ENCODE measurements at places on chromosomes 5 and 9. TPM values are rescaled to one million over a fixed set of nuclear protein-coding genes. Genes with fewer than 3 reads are reported as not detected.

The SLC6A7 gene
- total RNA-seq = not detected

The LHX3 gene
- total RNA-seq = not detected

The ALDH1A1 gene
- not detected for total RNA-seq

The PRR16 gene
- total RNA-seq = not detected

The TPRN gene
- total RNA-seq = 11.1 TPM

The KLF4 gene
- total RNA-seq = 0.53 TPM

The IFNA21 gene
- total RNA-seq = not detected

The PCDHA2 gene
- total RNA-seq = not detected

The AHRR gene
- 56.8 TPM for total RNA-seq

The C9orf43 gene
- total RNA-seq = 0.41 TPM

The GAS1 gene
- total RNA-seq = 0.07 TPM

The GLDC gene
- 5.8 TPM for total RNA-seq

The FAM120AOS gene
- total RNA-seq = 36.2 TPM

GRCh38 chr9:135777623-135778177 lies 75.7 kb downstream of the KCNT1 start:
- no peak overlapping the region for H3K4me3 ChIP-seq
- H3K27ac ChIP-seq = no peak overlapping the region
- H3K27me3 ChIP-seq = no peaks in the 10 kb centered on the region
- no peaks in the 10 kb centered on the region for H3K4me1 ChIP-seq
- H3K36me3 ChIP-seq = no peaks in the 10 kb centered on the region

DNA sequence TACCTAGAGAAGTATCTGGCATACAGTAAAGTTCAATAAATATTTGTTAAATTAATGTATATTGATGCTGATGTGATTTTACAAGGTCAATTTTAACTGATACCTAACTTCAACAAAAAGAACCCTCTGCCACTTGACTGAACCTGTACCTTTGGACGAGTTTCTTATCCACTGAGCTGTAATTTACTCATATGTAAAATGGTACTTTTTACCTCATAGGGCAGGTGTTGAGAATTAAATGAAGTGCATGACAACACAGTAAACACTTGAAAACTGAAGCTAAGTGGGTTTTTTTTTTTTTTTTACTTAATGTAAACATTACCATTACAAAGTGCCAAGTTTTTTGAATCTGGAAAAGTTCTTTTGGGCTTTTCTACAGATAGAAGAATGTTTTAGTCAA lies 15.4 kb downstream of the NIPSNAP3B start:
- H3K36me3 ChIP-seq = no peaks in the 10 kb centered on the region
- no peak for DNase-seq
- H3K27me3 ChIP-seq = peaks cover 6% of the 10 kb centered on the region
- peaks cover 3% of the 10 kb centered on the region for H3K4me1 ChIP-seq

- peaks cover 47% of the 10 kb centered on the region for H3K36me3 ChIP-seq
- peaks cover 12% of the 10 kb centered on the region for H3K4me1 ChIP-seq
- H3K4me3 ChIP-seq = no peak overlapping the region
- no peak for DNase-seq
Observed at GRCh38 chr5:95543017-95543705, 11.6 kb downstream of the SKIC3 start.

GRCh38 chr5:106006242-106006641 lies 1664.5 kb downstream of the EFNA5 start:
- H3K4me1 ChIP-seq = no peaks in the 10 kb centered on the region
- H3K27me3 ChIP-seq = no peaks in the 10 kb centered on the region

DNA sequence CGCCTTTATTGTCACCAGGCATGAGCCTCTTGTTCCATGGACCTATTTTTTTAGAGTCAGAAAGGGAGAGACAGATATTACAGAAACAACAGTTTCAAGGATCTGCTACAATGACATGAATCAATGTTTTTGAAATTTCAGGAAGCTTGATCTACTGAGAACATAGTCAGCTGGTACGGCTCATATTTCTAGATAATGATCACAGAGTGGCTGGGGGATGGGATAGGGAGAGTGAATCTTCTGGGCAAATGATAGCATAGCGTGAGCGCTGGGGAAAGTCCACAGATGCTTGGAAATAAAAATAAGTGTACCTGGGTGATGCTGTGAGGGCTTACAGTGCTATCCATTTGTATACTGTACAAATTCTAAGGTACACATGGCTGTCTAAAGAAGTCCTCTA lies 340.4 kb downstream of the EBF1 start:
- peaks cover 20% of the 10 kb centered on the region for H3K27me3 ChIP-seq
- no peak overlapping the region for H3K27ac ChIP-seq
- H3K4me1 ChIP-seq = no peaks in the 10 kb centered on the region
- H3K36me3 ChIP-seq = no peaks in the 10 kb centered on the region

GRCh38 chr5:58466939-58467338 lies 7.1 kb upstream of the PLK2 start:
- peaks cover 17% of the 10 kb centered on the region for H3K4me1 ChIP-seq
- DNase-seq = peak; percentile 60
- no peak overlapping the region for H3K27ac ChIP-seq
- H3K36me3 ChIP-seq = no peaks in the 10 kb centered on the region
- H3K4me3 ChIP-seq = no peak overlapping the region
- H3K27me3 ChIP-seq = peaks cover 17% of the 10 kb centered on the region

DNA sequence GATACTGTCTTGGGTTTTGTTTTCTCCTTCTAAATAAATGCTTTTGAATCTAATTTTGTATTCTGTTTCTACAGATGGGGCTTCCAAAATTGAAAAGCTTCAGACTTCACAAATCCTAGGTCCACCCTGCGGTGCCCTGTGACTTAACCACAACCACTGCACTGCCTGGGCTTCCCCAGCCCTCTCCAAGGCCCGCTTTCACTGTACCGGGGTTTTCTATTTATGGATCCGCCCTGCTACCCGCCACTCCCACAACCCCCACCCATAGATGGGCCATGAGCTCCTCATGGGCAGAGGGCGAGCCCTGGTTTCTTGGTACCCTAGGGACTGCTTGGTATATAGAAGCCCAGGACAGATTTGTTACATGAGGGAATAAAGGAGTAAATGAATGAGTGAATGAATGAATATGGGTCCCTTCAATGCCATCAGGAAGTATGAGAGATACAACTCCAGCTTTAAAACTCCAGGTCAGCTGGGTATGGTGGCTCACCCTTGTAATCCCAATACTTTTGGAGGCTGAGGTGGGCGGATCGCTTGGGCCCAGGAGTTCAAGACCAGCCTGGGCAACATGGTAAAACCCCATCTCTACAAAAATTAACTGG lies 39.8 kb upstream of the NEK6 start:
- H3K36me3 ChIP-seq = no peaks in the 10 kb centered on the region
- no peak overlapping the region for H3K4me3 ChIP-seq
- peaks cover 18% of the 10 kb centered on the region for H3K27me3 ChIP-seq
- peaks cover 55% of the 10 kb centered on the region for H3K4me1 ChIP-seq
- no peak overlapping the region for H3K27ac ChIP-seq

DNA sequence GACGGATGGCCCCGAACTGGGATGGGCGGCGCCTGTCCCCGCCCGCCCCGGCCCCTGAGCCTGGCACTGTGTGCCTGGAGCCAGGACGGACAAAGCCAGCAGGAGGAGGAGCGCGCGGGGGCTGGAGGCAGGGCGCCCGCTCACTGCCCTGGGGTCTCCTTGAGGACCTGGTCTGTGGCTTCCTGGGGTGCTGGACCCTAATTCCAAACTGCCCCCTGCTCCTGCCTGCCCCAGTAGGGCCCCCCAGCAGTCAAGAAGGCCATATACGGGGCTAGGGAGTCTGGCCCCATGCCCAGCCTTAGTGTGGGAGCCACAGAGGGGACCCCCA lies 29.2 kb upstream of the RXRA start:
- H3K27ac ChIP-seq = no peak overlapping the region
- no peak overlapping the region for H3K4me3 ChIP-seq
- H3K36me3 ChIP-seq = no peaks in the 10 kb centered on the region
- no peak for DNase-seq

GRCh38 chr5:89229331-89230070 lies 346.5 kb upstream of the MEF2C start:
- H3K4me3 ChIP-seq = no peak overlapping the region
- H3K27ac ChIP-seq = no peak overlapping the region
- no peaks in the 10 kb centered on the region for H3K27me3 ChIP-seq

GRCh38 chr5:14914623-14915260 lies 43.2 kb upstream of the ANKH start:
- H3K27ac ChIP-seq = no peak overlapping the region
- H3K4me3 ChIP-seq = no peak overlapping the region
- DNase-seq = no peak
- H3K4me1 ChIP-seq = no peaks in the 10 kb centered on the region

DNA sequence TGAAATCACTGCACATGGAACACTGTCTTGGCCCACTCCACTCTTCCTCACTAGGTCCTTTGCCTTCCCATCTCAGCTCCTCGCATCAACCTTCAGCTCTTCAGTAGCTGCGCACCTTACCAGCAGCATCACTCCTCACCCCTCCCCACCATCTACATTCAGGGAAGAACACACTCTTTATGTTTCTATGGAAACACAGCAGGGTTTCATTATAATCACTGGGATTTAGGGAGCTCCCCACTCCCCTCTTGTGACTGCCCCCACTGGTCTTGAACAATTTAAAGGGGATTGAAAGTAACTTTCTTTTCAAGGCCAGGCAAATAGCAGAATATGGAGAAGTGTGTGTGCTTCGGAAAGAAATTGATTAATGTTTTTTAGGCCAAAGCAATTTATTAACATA lies 111.2 kb downstream of the INSYN2B start:
- H3K4me1 ChIP-seq = peaks cover 4% of the 10 kb centered on the region
- peaks cover 22% of the 10 kb centered on the region for H3K36me3 ChIP-seq
- H3K27me3 ChIP-seq = no peaks in the 10 kb centered on the region
- no peak for DNase-seq

DNA sequence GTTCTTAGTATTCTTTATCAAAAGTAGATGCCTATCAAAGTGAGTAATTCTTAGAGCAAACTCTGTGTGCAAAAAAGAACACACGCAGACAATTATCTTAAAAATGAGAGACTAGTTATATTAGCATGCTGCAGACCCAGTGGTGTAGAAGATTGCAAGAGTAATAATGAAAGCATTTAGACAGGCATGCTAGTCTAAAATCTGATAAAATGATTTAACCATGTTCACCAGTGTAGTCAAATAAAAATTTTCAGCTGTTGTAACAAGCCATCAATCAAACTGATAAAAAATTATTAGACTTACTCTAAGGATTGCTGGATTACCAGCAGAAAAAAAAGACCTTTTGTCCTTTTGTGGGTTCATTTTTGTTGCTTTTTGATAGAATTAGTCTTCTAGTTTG lies 241.9 kb upstream of the TLE4 start:
- no peaks in the 10 kb centered on the region for H3K36me3 ChIP-seq
- no peaks in the 10 kb centered on the region for H3K27me3 ChIP-seq
- DNase-seq = no peak
- H3K27ac ChIP-seq = no peak overlapping the region
- no peak overlapping the region for H3K4me3 ChIP-seq

DNA sequence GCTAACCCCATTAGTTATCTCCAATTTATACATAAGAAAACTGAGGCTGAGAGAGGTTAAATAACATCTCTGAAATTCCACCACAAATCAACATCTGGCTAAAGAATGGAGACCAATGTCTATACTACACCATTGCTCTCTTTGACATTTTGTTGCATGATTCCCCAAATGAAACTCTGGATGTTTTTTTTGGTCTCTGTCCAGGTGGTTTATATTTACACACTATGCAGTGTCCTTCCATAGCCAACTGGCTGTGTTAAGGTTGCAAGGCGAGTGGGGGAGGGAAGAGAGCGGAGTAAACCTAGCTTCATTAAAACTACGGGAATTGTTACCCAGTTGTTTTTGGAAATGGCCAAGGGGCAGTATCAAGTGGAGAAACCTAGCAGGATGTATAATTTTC lies 67.2 kb downstream of the KIF4B start:
- no peaks in the 10 kb centered on the region for H3K36me3 ChIP-seq
- H3K27ac ChIP-seq = no peak overlapping the region
- DNase-seq = no peak
- H3K4me3 ChIP-seq = no peak overlapping the region
- peaks cover 7% of the 10 kb centered on the region for H3K27me3 ChIP-seq
- H3K4me1 ChIP-seq = no peaks in the 10 kb centered on the region

DNA sequence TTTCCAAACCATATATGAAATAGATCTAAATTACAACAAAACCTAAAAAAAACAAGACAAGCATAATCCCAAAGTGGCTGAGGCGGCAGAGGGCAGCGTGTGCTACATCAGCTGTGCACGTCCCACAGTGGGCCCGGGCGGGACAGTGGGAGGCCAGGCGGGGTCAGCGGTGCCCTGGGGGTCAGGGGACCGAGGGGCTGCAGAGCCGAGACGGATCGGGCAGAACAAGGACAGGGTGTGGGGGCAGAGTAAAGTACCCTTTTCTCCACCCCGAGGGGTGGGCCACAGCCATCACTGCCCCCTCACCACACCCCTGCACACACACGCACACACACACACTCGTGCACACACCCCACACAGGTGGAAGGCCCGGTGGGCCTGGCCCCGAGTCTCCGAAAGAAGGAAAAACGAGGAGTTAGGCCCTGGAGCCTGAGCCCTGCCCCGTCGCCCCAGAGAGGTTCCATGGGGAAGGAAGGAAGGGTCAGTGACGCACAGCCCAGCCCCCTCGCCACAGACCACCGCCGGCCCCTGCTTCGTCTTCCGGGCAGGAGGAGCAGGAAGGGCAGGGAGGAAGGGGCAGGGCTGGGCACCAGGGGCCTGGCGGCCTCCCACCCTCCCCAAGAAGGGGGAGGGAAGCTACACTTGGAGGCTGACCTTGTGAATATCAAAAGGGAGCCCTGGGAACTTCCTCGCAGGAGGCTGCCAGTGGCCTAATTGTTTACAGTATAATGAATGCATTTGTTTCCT lies 49.6 kb upstream of the UBAC1 start:
- no peak overlapping the region for H3K4me3 ChIP-seq
- no peak for DNase-seq
- no peaks in the 10 kb centered on the region for H3K27me3 ChIP-seq
- H3K4me1 ChIP-seq = no peaks in the 10 kb centered on the region
- H3K27ac ChIP-seq = no peak overlapping the region

GRCh38 chr9:70531311-70531710 lies 116.9 kb upstream of the KLF9 start:
- DNase-seq = no peak
- H3K27ac ChIP-seq = no peak overlapping the region
- H3K27me3 ChIP-seq = no peaks in the 10 kb centered on the region
- no peaks in the 10 kb centered on the region for H3K36me3 ChIP-seq

DNA sequence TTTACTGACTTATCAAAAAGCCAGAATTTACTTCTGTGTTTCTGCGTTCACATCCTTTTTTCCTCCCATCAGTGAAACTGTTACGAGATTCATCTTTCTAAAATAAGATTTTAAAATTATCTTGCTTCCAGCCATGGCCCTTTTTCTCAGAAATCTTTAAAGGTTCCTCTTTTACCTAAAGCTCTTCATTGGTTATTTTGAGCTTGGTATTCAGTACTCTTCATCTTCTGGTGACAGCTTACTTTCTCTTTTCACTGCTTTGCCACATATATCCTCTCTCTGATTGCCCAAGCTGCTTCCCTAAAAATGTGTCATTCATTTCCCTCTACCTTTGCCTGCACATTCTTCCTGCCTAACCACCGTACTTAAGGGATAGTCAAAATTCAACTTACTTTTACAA lies 32.3 kb downstream of the TGFBR1 start:
- no peaks in the 10 kb centered on the region for H3K27me3 ChIP-seq
- peaks cover 58% of the 10 kb centered on the region for H3K4me1 ChIP-seq
- peaks cover 61% of the 10 kb centered on the region for H3K36me3 ChIP-seq
- H3K4me3 ChIP-seq = no peak overlapping the region
- DNase-seq = no peak

- H3K4me1 ChIP-seq = no peaks in the 10 kb centered on the region
- no peak overlapping the region for H3K4me3 ChIP-seq
- H3K27me3 ChIP-seq = no peaks in the 10 kb centered on the region
- no peak overlapping the region for H3K27ac ChIP-seq
- no peak for DNase-seq
Observed at GRCh38 chr5:91643797-91644196, 260.7 kb upstream of the ARRDC3 start.

- no peak overlapping the region for H3K27ac ChIP-seq
- no peaks in the 10 kb centered on the region for H3K36me3 ChIP-seq
- no peak for DNase-seq
- no peaks in the 10 kb centered on the region for H3K4me1 ChIP-seq
- H3K4me3 ChIP-seq = no peak overlapping the region
- no peaks in the 10 kb centered on the region for H3K27me3 ChIP-seq
Observed at GRCh38 chr5:10891193-10891592, 130.2 kb upstream of the DAP start.
